ENCODE measurements at places on chromosomes 4 and X.

- no peak for DNase-seq
These were observed 5.3 kb upstream of the SULT1B1 start for GRCh38 chr4:69765751-69766150.

DNA sequence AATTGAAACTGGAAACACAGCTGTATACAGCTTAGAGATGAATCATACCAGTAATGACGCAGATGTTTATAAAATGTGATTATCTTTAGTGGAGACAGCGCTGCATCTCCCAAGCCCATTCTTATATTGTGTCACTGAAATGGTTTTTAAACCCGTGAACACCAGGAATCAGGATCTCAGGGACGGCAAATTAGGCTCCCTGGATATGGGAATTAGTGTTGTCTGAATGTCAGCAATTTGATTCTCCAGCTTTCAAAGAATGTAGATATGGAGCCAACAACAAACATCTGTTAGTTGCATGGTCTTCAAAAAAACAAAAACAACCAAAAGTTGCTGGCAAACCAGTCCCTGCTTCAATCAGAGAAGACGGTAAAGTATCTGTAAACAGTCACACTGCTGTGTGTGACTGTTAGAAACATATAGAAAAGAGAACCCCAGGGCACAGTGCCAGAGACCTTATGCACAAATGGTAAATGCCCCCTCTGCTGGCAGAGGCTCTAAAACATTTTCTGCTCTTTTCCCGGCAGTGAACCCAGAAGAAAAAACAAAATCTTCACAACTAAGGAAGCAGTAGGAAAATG lies 351.9 kb upstream of the FTHL17 start:
- no peak for DNase-seq

DNA sequence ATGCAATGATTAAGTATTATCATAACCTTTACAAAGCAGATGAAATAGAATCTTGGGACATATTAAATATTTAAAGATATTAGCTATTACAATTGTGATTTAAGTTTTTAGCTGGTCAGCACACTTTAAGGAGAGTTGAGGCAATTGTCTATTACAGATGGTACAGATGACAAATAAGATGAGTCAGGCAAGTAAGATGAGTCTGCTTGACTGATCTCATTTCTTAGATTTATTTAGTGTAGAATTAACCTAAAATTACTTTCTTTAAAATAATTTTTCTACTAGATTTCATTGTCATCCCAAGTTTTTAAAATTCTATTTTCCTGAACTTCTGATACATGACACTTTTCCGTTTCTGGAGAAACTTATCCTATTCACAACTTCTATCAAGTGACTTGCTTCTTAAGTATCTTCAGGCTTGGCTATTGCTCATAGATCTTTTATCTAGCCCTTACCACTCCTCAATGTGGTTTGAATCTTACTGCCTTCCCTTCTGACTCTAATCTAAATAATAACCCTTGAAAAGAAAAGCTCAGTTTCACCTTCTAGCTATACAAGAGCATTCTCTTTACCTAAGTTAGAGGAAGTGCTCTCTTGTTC lies 32.9 kb downstream of the CXCL1 start:
- no peak for DNase-seq

GRCh38 chr4:173494013-173494970 lies 35.7 kb downstream of the HAND2 start:
- peak; percentile 49 for DNase-seq

GRCh38 chr4:172997217-172997609 lies 171.4 kb upstream of the GALNT7 start:
- no peak for DNase-seq

GRCh38 chr4:4720646-4721045 lies 138.8 kb upstream of the MSX1 start:
- no peak for DNase-seq

- DNase-seq, result no peak
These were observed 690.2 kb downstream of the FAT4 start for GRCh38 chr4:126004941-126005340.

DNA sequence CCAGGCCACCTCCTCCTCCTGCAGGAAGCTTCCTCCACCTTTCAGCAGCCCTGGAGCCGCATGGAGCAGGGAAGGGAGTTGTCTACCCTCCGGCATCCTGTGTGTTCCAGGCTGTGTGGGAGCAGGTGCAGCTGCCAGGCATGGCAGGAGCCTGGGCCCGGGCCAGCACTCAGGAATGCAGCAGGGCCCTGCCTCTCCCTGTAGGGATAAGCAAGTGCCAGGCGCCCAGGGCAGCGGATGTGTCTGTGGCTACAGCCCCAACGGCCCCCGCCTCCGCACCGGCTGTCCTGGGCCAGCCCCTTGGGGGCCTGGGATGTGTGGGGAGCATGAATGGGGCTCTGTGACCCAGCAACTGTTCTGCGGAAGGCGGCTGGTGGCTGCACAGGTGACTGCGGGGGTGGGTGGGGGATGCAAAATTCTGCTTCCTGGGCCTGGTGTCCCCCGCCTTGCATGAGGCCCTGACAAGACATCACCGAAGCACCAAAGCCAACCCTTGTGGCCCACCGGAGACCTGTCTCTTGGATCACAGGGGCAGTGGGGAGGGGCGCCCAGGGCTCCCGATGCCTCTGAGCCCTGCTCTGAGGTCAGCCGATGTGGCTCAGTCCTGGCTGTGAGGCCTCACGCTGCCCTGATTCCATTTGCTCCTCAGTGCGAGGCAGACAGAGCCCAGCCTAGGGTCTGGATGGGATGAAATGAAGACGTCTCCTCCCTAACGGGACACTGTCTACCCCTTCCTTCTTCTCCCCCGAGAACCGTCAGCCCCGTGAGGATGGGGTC lies 1.4 kb upstream of the DOK7 start:
- DNase-seq, result no peak

DNA sequence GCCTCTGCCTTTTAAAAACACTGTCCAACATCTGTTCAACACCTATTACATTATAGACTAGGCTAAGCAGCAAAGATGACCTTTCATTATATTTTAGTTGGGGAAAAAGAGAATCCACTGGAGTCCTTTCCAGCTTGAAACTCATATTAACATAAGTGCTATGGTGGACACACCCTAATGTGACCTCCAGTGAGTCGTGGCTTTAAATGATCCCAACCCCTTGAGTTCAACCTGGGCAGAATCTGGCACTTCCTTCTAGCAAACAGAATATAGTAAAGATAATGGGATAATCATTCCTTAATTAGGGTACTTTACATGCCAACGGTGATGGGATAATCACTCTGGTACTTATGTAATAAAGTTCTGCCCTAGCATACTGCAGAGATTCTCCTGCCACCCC lies 162.6 kb downstream of the MAB21L2 start:
- no peak for DNase-seq

DNA sequence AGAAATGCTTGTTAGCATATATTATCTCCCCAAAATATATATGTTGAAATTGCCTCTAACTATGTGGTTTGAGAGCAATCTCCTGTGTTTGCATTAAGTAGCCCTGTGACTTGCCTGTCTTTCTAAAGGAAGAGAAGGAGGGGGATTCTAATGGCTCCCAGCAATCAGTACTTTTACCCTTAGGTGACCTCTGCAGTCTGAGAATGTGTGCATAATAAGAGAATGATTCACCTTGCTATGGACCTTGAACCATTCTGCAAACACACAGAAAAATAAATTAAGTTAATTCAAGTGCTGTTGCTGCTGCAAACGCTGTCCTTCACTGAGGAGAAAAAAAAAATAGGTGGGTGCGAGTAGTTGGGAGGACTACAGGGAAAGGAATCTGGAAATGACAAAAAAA lies 322.2 kb downstream of the IQCM start:
- no peak for DNase-seq

GRCh38 chrX:1598021-1598875 lies 6.8 kb downstream of the AKAP17A start:
- no peak for DNase-seq

GRCh38 chr4:6362896-6363295 lies 93.2 kb downstream of the WFS1 start:
- no peak for DNase-seq

DNA sequence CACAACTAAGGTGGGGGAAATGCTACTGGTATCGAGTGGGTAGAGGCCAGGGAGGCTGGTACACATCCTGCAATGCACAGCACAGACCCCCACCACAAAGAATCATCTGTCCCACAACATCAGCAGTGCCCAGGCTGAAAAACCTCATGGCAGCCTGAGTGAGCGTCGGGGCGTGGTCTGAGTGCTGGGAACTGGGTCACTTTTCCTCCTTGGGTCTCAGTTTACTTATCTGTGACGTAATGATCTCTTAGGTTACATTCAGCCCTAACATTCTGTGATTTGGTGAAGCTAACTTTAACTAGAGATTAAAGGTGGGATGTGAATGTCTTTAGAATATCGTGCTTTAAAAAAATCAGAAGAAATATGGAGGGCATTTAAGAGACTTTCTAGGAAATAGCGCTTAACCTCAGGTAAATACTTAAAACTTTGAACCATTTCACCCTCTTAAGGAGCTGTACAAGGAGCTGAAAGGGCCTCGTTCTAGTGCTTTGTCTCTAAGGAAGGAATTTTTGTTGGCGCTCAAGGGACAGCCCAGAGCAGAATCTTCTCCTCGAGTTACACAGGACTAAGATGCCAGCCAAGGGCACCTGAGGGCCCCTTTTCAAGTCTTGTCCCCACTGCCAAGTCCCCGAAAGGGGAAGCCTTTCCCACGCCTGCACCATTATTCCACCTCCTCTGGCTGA lies 18.1 kb upstream of the TRIM2 start:
- no peak for DNase-seq

GRCh38 chrX:118724775-118725174 lies 2.6 kb upstream of the IL13RA1 start:
- no peak for DNase-seq

DNA sequence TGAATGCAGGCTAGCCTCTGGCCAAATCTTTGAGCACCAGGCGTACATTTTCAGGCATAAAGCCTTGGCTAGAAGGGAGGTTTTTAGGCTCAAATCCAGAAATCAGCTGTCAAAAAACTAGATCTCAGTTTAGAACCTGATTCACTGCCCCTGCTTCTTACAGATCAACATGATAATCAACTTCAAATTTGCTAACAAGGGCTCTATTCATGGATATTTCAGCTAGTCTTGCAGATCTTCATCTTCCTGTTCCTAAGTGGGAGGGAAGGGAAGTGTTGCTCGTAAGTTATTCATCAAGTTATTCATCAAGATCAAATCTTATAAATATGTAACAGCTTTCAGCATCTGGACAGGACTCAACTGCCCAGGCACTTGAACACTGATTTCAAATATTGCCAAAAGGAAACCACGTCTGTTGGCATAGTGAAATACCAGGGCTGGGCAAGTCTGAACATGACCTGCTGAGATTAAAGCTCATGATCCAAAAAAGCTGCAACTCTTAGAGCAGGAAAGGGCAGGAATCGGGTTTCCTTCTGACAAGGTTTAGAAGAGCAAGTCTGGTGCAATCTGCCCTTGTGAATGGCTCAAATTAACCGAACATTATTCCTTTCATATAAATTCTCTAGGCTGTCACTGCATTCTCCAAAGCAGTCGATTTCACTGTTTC lies 200.3 kb downstream of the PDGFC start:
- no peak for DNase-seq

- DNase-seq, result no peak
These were observed 102.7 kb downstream of the CNKSR2 start for GRCh38 chrX:21476909-21477308.

GRCh38 chrX:63349307-63349706 lies 1.8 kb downstream of the SPIN4 start:
- DNase-seq, result no peak

- no peak for DNase-seq
These were observed 233.9 kb downstream of the RPA4 start for GRCh38 chrX:97117572-97117971.

GRCh38 chr4:129358571-129358970 lies 262.6 kb downstream of the C4orf33 start:
- DNase-seq, result no peak

- DNase-seq, result no peak
These were observed 1345.5 kb downstream of the TECRL start for GRCh38 chr4:63063760-63064159.

- DNase-seq, result no peak
These were observed 82.2 kb downstream of the STIM2 start for GRCh38 chr4:26942871-26943270.

DNA sequence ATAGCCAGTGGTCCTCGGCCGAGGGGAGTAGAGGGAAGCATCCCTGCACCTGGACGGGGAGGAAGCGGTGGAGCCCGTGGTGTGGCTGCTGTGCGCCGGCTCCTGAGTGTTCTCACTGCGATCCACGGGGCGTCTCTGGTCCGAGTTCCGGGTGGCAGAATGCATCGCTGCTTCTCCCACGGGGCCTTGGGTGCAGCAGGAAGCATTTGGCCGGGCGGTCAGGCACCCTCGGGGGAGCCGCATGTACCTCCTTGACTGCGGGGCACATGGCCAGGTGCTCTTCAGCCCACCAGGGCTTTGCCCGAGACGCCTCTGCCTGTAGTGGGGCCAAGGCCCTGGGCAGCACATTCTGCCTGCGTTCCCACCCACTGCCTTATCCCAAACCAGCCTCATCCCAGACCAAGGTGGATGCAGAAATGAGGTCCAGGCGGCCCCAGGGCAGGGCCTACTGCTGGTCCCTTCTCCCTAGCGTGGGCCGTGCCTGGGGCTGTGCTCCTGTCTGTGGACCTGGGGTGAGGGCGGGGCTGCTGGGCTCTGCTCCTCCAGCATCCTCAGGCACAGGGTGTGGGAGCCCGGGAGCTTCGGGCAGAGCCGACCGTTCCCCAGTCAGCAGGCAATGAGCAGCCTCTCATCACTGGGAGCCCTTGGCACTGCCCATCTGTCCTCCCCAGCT lies 27.5 kb downstream of the NKX1-1 start:
- no peak for DNase-seq

DNA sequence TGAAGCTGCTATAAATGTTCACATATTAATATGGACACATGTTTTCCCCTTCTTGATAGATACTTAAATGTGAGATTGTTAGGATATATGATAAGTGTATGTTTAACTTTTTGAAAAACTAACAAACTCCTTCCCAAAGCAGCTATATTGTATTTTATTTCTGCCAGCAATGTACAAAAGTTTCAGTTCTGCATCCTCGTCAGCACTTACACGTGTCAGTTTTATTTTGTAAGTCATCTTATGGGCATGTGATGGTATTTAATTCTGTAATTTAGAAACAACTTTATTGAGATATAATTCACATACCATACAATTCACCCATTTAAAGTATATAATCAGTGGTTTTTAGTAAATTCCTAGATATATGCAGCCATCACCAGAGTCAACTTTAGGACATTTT lies 31.6 kb downstream of the RAPGEF2 start:
- no peak for DNase-seq

DNA sequence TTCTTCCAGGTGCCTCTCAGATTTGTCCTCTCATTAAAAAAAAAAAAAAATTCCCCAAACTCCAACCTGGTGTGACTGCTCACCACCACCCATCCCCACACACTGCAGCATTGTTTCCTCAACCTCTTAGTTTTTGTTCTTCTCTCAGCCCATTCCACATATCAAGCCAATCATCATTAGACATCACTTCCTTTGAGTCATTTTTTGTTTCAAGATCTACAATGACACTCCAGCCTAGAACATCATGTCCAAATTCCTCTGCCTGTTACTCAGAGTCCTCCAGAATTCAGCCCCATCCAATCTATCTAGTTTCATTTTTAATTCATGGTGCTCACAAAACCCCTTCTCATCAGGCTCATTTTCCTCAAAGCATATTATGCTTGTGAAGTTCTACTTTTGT lies 262.5 kb upstream of the TEX13A start:
- no peak for DNase-seq

All from stimulated activated CD4-positive, alpha-beta T cell treated with anti-CD3 and anti-CD28 coated beads, TNF-alpha, amount 100 ng/mL, for 48 hours (primary cell).